Renal cortical epithelial cell (primary cell): ENCODE measurements at places on chromosomes 16 and 17. TPM values are rescaled to one million over a fixed set of nuclear protein-coding genes. Genes with fewer than 3 reads are reported as not detected.

The ARL5C gene
- total RNA-seq, result not detected in 2 replicates

The CCL14 gene
- total RNA-seq, result not detected in 2 replicates

The WDR81 gene
- total RNA-seq, result 29.2 and 42.6 TPM in 2 replicates

The SOX9 gene
- 7.1 and 12.9 TPM in 2 replicates for total RNA-seq

The ZDHHC7 gene
- total RNA-seq, result 133 and 137 TPM in 2 replicates

The ASB16 gene
- total RNA-seq, result not detected in 2 replicates
